AG04449 (cell line): ENCODE measurements at places on chromosomes 4 and X.

DNA sequence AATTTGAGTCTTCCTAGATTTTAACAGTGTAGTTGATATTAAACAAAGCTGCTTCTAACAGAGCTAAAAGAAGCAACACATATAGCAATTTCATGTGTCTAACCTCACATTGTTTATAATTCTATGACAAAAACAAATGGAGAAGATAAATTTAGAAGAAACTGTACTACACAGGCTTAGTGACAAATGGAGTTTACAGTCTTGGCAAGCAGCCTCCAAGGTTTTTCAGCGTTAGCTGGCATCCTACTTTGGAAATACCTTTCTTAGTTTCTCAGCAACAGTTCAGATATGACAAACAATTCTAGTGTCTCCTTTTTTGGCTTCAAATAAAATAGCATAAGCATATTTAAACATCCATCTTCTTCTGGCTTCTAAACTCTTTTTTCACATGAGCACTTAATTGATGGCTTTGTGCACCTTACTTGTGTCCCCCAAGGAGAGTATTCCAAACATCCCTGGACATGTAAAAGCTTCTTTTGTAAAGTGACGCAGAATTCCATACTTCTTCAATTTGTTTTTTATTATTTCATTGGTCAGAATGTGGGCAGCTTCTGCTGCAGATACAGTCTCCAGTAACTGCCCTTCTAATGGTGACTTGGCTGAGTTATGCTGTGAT, 249.8 kb downstream of the ANTXR2 start:
- DNase-seq: no peak

DNA sequence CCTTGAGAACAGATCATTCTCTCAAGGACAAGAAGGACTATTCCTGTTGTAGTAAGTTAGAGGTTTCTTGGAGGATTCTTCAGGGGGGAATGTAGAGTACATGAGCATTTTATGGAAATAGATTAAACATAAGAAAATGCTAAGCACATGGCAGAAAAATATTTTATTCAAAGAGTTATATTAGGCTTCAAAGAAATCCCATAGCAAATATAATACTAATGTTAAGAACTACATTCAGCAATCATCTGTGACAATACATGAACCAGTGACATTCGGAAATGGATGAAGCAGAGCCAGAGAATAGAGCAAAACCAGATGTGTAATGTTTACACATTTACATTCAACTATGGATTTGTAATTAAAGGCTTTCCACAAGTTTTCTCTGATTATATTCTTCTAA, 288.6 kb downstream of the NAF1 start:
- no peak for DNase-seq

DNA sequence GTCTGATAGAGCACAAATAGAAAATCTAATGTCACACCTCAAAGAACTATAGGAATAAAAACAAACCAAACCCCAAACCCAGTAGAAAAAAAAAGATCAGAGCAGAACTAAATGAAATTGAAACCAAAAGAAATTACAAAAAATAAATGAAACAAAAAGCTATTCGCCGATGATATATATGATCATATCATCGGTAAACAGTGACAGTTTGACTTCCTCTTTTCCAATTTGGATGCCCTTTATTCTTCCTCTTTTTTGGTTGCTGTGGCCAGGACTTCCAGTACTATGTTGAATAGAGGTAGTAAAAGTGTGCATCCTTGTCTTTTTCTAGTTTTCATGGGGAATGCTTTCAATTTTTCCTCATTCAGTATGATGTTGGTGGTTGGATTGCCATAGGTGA, 215.3 kb upstream of the AR start:
- DNase-seq: no peak

- DNase-seq: no peak
Observed at GRCh38 chrX:45765767-45766166, 565.1 kb upstream of the DIPK2B start.

DNA sequence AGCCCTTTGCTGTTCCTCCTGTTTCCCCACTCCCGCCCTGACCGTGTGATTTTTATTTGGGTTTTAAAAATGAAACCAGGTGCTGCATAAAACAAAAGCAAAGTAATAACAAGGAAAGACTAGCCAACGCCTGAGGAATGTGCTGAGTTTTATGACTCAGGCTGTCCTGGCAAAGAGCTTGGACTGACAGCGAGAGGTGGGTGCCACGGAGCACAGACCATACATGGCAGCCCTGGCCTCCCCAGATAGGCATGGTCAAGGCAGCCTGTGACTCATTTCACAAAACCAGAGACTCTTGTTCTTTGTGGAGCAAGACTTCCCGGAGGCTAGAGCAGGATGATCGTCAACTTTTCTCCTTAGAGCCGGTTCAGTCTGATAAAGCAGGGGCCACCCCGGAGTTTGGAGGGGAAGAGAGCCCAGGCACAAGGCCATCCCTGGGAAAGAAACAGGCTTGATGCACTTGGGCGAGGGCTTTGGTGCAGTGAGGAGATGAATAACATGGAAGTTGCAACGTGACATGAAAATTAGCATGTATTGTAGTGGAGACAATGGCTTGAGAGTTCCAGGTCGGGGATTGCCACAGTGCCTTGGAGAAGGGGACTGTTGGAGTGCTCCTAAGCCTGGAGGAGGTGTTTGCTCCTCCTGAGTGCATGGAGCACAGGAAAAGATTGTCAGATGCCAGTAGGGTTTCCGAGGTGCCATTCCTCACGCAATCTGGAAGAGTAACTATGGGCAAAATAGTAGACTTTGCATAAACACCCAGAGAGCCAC, 54.8 kb downstream of the C4orf51 start:
- peak; percentile 95 for DNase-seq
